MG63 (cell line): ENCODE measurements at places on chromosomes 2 and 18. TPM values are rescaled to one million over a fixed set of nuclear protein-coding genes. Genes with fewer than 3 reads are reported as not detected.

DSG1 gene
- not detected in 2 replicates for total RNA-seq

PARD3B gene
- total RNA-seq = 4.5 and 6.2 TPM in 2 replicates

RTP5 gene
- total RNA-seq = not detected in 2 replicates

COL4A3 gene
- total RNA-seq = 0.20 TPM in 1 of 2 replicates, not detected in the other

SERPINB12 gene
- total RNA-seq = not detected in 2 replicates

DNA sequence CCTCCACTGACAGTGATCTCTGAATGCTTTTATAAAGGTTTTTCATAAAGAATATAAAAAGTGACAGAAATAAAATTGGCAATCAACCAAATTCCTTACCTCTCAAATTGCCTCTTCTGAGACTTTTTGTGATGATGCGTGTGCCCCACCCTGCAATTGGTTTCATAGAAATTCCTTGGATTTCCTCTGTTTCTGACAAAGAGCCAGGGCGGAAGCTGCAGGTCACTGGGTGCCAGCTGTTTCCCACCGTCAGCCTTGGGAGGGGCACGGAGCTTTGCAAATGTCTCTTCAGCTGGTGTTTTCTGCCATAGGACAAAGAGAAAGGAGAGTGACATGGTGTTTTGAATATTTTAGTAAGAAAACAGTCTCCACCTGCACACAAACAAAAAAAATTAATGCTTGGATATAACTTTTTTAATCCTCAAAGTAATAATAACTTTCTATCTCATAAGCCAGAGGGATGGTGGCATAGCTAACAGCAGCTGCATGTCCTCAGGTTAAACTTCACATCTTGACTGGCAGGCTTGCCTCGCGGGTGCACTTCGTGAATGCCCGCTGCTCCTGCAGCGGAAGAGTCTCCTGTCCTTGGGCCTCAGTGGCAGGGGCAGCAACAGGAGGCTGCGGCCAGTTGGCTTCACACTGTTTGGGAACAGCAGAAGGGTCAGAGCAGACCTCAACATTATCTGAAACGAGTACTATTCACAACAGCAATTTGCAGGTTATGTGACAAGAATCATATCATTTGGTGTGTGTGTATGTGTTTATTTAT is 24.7 kb downstream of the AGAP1 start:
- no peak for DNase-seq

DNA sequence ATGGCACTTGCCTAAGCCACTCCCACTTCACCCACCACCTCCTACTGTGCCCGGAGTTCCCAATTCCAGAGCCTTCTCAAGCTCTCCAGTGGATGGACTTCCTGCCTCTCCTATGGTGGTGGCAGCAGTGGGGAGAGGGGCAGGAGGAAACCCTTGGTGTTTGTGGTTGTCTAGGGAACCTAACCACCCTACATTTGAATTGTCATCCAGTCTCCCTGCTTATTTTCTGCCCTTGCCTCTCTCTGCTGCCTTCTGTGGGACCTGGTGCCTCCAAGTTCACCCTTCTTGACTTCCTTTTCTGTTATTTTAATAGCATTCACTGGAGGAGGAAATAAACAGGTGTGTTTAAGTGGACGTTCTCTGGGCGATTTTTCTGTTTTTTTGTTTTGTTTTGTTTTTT is 50.0 kb upstream of the HPCAL1 start:
- DNase-seq = no peak

- DNase-seq = no peak
Measured at GRCh38 chr2:168355121-168355520, 101.0 kb upstream of the CERS6 start.

DNA sequence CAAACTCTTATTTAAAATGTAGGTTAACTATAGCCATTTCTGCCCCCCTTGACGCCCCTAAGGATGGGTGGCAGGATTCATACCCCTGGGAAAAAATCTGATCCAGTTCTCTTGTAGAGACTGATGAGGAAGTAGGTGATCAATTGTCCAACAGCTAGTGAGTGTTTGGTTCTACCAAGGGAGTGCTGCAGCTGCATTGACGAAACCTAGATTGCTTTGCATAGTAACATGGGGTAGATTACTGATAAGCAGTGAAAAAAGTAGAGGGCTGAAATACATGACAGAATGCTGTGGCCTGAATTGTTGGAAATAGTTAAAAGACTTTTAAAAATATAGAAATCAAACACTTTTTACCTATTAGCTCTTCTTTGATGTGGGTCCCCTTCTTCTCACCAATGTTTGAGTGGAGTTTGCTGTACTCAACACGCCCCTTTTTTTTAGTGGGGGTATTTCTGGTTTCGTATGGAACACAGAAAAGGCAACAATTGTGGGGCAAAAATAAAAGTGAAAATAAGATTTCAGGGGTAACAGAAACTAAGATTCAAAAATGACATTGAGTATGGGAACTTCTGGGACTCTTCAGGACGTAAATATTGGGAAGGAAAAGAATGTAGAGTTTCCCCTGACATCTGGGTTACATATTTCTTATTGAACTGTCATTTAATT is 66.2 kb downstream of the MAIP1 start:
- no peak for DNase-seq

DNA sequence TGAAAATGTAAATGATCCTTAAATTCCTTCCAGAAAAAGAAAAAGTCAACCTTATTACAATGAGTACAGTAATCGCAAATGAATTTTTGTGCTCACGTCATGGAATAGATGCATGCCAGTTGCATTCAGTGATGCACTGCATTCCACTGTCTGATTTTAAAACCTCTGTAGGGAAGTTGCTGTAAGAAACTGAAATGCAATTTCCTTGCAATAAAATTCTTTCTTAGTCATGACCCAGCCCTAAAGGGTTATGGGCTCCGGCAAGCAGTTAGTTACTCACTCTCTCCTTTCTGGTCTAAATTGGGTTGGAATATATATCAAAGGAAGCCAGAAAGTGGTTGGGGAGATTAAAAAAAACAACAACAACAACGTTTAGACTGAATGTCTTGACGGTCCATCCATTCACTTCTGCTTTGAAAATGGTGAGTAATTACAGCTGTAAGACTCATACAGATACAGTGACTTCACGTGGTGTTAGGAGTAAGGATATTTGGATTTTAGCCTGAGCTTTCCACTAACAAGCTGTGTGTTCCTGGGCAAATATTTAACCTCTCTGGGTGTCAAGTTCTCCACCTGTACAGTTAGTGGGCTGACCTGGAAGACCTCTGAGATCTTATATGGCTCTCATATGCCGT is 8.6 kb upstream of the RND3 start:
- DNase-seq = peak; percentile 70

- peak; percentile 19 for DNase-seq
Measured at GRCh38 chr2:233676046-233676445, 4.3 kb downstream of the UGT1A9 start.

GRCh38 chr2:60888853-60889252 is 7.5 kb downstream of the REL start:
- no peak for DNase-seq

- DNase-seq = no peak
Measured at GRCh38 chr18:3170441-3171161, 49.2 kb downstream of the MYOM1 start.

GRCh38 chr2:84855731-84856130 is 25.2 kb downstream of the TRABD2A start:
- DNase-seq = no peak

GRCh38 chr18:59579509-59579908 is 117.7 kb downstream of the CCBE1 start:
- DNase-seq = no peak

- DNase-seq = no peak
Measured at GRCh38 chr2:162965191-162965590, 126.6 kb upstream of the KCNH7 start.

GRCh38 chr18:43526426-43527145 is 249.3 kb upstream of the SYT4 start:
- peak; percentile 20 for DNase-seq

DNA sequence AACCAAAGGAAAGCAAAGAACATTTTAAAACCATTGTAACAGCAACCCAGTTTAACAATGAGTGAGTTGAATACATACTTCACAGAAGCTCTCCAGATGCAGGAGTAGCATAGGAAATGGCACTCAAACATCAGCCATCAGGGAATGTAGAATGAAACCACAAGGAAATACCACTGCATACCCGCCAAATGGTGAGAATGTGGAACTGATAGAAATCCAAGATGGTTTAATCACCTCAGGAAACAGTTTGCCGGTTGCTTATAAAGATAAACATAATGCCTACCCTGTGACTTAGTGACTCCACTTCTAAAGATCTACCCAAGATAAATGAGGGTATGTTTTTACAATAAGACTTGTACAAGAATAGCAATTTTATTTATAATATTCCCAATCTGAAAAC is 132.0 kb downstream of the GALNT1 start:
- no peak for DNase-seq

GRCh38 chr18:4870177-4870773 is 326.8 kb downstream of the AKAIN1 start:
- DNase-seq = no peak

DNA sequence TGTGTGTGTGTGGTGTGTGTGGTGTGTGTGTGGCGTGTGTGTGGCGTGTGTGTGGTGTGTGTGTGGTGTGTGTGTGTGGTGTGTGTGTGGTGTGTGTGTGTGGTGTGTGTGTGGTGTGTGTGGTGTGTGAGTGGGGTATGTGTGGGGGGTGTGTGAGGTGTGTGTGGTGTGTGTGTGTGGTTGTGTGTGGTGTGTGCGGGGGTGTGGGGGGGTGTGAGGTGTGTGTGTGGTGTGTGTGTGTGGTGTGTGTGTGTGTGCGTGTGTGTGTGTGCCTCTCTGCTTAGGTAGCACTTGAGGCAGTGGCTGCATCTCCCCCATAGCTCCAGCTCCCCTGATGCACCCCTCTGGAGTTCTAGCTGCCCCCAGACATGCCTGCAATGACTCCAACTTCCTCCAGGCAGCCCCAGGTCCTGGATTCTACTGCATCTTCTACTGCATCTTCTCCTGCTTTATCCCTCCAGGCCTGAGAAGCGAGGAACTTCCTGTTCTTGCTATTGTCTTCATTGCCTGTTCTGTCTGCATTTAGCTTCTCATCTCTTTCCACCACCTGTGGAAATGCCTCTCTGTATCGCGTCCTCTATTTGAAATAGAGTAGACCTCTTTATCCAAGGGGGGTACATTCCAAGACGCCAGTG is 22.2 kb upstream of the MLPH start:
- no peak for DNase-seq

GRCh38 chr2:152718909-152719645 is 657 bp downstream of the ARL6IP6 start:
- DNase-seq = peak; percentile 71

GRCh38 chr2:176554101-176555048 is 285.1 kb downstream of the MTX2 start:
- peak; percentile 9 for DNase-seq

DNA sequence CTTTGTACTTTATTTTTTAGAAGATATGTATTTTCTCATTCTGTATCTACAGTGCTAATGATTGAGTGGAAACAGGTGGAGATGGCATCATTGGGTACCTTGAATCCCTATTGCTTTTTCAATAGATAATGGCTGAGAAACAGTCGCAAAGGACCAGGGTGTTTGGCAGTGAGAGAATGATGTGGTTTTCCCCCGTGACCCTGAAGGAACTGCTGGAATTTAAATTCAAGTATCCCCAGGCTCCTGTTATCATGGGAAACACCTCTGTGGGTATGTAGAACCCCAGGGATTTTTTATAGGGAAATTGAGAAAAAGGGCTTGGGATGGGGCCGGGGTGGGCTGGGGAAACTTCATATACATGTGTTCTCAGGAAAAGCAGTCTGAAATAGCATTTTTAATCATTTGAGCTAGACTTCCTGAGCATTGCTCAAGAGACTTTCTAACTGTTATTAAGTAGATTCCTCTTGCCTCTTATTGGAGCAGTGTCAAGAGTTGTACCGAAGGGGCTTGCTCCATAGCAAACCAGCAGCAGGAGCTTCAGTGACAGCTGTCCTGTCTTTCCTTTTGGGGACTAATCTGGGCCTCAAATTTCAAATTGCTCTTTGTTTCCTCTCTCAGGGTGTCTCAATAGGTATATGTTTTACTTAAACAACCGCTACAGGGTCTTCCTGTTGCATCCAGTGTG is 18.9 kb downstream of the AOX1 start:
- DNase-seq = no peak

- no peak for DNase-seq
Measured at GRCh38 chr2:28678175-28678855, 73.3 kb upstream of the PPP1CB start.

GRCh38 chr2:237149425-237149824 is 63.7 kb downstream of the COPS8 start:
- DNase-seq = no peak

- no peak for DNase-seq
Measured at GRCh38 chr18:8468191-8468590, 141.0 kb upstream of the RAB12 start.

- DNase-seq = no peak
Measured at GRCh38 chr2:219961947-219962498, 334.6 kb downstream of the SLC4A3 start.

- DNase-seq = no peak
Measured at GRCh38 chr2:219252900-219253752, at the start of gene TUBA4B. TSS of gene TUBA4B (plus strand) at chr2:219253243. CDS start at chr2:219253408, 165 bp downstream.

- no peak for DNase-seq
Measured at GRCh38 chr18:59481436-59481835, 122.4 kb upstream of the LMAN1 start.

GRCh38 chr2:46339200-46339599 is 42.0 kb downstream of the EPAS1 start:
- DNase-seq = no peak

GRCh38 chr2:120847700-120848321 is 112.1 kb downstream of the GLI2 start:
- DNase-seq = no peak
